ENCODE measurements at places on chromosomes 16 and 17.

GRCh38 chr16:309476-309875, 26.5 kb downstream of the PDIA2 start:
- no peak for DNase-seq

DNA sequence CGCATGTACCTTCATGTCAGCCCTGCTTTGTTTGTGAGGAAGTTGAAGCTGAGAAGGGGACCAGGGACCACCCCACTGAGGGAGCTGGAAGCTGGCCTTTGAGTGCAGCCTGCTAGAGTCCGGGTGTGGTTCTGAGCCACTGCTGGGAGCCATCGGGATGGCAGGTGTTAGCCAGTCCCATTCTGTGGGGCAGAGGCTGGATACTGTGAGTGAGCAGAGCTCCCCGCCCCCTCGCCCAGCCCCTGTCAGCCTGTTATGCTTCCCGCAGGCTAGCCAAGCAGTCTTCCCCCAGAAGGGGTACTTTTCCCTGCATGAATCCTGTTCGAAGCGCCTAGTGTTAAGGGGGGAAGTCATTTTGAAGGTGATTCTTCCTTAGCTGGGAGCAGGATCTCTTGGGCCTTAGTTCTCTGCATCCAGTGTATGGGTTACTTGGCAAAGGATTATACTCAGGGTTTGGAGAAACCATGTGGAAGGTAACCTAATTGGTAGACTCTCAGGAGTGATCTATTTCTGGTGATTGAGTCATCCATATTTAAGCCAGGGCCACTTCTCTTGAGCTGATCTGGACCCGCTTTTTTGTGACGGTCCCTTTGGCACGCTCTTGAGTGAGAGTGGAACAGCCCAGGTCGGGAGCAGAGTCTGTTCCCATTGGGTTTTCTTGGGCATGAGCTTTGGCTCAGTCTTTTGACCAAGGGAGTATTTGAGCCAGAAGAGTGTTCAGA, 23.8 kb downstream of the AKAP1 start:
- no peak for DNase-seq

DNA sequence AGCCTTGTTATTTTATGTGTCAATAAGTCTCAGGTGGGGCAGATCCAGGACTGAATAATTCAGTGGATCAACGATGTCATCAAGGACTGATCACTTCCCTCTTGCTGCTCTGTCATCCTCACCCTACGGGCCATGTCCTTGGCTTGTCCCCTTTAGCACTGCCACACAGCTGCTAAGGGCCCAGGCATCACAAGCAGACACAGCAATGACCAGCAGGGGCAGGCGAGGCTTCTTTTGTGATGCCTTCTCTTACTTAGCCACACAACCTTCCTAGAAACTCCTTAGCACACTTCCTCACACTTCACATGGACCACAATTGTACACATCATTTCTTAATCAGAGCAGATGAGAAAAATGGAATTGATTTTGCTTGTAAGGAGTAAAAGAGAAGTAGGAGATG, 356.3 kb upstream of the SOX9 start:
- DNase-seq, result no peak

GRCh38 chr16:7343243-7343642, 10.6 kb downstream of the RBFOX1 start:
- DNase-seq, result no peak

- no peak for DNase-seq
Measured at GRCh38 chr17:47982091-47982617, 11.2 kb downstream of the CDK5RAP3 start.

DNA sequence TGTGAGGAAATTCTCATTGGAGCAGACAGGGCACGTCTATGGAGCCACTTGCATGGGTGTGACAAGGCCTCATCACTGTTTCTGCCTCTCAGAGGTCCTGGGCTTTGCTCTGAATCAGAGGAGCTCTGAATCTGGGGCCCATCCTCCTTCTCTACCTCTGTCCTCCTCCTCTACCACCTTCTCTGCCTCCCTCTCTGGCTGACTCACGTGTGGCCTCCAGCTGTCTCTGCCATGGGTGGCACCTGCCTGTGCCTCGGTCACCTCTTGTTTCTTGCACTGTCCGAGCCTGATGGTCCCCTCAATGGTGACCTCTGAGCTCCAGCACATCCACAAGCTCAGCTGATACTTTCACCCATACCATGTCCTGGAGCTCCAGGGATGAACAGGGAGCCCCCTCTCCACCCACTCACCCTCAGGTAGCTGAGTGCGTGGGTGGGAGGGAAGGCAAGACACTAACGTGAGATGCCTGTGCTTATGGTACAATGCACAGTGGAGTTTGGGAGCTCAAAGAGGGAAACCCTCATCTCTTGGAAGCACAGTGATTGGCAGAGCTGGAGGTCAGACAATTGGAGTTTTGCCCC, 116.4 kb upstream of the CRHR1 start:
- no peak for DNase-seq

DNA sequence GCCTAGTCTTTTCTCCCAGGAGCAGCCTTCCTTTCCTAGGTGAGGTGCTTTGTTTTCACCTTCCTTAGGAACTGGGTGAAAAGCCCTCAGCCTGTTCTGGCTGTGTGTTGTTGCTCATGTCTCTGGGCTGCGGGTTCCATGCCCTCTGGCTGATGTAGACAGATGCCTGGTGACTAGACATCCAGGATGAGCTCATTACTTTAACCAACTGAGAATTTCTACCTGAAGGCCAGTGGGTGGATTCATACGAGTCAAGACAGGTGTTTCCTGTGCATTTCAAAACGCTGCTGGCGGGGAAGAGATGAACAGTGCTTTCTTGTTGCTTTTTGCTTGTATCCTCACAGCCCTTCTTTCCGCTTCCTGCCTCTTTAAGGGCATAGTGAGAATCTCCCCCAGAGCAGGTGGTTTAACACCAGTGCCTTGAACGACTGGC, 22.3 kb downstream of the SAP30BP start:
- peak; percentile 42 for DNase-seq

- DNase-seq, result no peak
Measured at GRCh38 chr17:81015136-81015535, 19.8 kb upstream of the BAIAP2 start.

DNA sequence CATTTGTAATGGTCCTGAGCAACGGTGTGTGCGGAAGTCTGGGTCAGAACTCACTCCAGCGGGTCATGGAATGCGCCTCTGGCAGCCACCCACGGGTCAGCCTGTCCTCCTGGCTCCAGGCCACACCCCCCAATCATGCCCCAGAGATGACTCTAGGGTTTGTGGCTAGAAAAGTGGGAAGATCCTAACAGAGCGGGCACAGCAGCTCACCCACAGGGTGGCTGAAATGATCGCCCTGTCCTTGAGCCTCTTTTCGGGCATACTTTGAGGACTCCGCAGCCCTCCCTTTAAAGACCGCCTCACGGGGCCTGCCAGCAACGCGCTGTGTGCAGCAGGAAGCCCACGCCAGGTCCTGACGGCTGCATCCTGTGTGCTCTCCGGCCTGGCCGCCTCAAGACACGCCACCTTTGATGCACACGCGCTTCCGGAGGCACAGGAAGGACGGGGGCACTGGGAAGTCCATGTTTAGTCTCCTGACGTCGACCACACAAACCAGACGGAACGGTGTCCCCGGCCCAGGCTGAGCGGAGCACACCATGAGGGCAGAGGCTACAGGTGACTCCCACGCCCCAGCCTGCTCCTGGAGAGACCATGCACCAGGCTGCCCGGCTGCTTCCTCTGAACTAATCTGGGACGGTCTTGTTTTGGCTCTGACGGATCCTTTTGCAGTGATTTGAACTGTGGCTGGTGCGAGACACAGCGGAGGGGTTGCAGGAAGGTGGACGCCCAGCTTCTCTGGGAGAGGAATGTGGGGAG, 92.9 kb downstream of the TBC1D16 start:
- DNase-seq, result no peak

DNA sequence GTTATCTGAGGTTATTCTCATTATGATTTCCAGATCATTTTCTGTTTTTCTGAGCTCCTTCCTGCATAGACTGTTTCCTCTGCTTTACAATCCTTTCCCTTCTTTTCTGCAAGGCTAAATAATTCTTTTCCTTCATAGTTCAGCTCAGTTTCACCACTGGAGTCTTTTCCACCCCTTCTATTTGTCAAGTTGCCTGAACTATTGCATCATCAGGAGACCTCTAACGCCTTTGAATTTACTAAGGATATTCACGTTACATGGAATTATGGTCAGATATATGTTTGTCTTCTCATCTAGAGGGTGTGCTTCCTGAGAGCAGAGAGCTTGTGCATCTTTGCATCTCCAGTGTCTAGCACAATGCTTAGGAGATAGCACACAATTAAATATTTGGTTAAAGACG, 140.4 kb upstream of the CA10 start:
- DNase-seq, result no peak

- DNase-seq, result no peak
Measured at GRCh38 chr17:82791532-82791931, 39.7 kb downstream of the TBCD start.

GRCh38 chr16:1027501-1027815, 45.1 kb upstream of the SSTR5 start:
- DNase-seq, result no peak

- no peak for DNase-seq
Measured at GRCh38 chr17:77774182-77774581, 184.3 kb upstream of the TNRC6C start.

- no peak for DNase-seq
Measured at GRCh38 chr17:77548967-77549366, 408.2 kb downstream of the SEC14L1 start.

GRCh38 chr17:36132421-36132831, 28.8 kb downstream of the CCL4 start:
- DNase-seq, result peak; percentile 33

Data from memory B cell (primary cell).